ENCODE measurements at places on chromosomes 3 and 15. TPM values are rescaled to one million over a fixed set of nuclear protein-coding genes. Genes with fewer than 3 reads are reported as not detected.

The GOLGA8R gene
- 2.2 TPM for total RNA-seq

DNA sequence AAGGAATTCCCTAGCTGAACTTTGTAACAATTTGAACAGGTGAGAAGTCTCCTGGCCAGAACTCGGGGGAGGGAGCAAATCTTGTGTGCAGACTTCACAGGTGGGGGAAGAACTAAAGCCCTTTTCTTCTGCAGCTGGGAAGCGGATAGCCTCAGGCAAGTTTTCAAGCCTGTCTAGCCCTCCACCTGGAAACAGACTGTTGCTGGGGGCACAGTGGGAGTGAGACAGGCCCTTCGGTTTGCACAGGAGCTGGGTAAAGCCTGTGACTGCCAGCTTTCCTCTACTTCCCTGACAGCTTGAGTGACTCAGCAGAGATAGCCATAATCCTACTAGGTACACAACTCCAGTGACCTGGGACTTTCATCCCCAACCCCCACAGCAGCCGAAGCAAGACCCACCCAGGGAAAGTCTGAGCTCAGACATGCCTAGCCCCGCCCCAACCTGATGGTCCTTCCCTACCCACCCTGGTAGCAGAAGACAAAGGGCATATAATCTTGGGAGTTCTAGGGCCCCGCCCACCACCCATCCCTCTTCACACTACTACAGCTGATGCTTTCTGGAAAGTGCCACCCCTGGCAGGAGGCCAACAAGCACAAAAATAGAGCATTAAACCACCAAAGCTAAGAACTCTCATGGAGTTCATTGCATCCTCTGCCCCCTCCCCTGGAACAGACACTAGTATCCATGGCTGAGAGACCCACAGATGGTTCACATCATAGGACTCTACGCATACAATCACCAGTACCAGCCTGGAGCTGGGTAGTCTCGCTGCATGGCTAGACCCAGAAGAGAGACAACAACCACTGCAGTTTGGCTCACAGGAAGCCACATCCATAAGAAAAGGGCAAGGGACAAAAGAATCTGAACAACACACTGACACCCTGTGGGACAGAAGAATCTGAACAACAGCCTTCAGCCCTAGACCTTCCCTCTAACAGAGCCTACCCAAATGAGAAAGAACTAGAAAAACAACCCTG, 479.0 kb downstream of the RAP2B start:
- no peaks in the 10 kb centered on the region for H3K36me3 ChIP-seq
- no peak overlapping the region for H3K4me3 ChIP-seq
- no peaks in the 10 kb centered on the region for H3K27me3 ChIP-seq
- DNase-seq: no peak
- H3K27ac ChIP-seq: no peak overlapping the region
- H3K4me1 ChIP-seq: no peaks in the 10 kb centered on the region

The CHL1 gene
- total RNA-seq: not detected

DNA sequence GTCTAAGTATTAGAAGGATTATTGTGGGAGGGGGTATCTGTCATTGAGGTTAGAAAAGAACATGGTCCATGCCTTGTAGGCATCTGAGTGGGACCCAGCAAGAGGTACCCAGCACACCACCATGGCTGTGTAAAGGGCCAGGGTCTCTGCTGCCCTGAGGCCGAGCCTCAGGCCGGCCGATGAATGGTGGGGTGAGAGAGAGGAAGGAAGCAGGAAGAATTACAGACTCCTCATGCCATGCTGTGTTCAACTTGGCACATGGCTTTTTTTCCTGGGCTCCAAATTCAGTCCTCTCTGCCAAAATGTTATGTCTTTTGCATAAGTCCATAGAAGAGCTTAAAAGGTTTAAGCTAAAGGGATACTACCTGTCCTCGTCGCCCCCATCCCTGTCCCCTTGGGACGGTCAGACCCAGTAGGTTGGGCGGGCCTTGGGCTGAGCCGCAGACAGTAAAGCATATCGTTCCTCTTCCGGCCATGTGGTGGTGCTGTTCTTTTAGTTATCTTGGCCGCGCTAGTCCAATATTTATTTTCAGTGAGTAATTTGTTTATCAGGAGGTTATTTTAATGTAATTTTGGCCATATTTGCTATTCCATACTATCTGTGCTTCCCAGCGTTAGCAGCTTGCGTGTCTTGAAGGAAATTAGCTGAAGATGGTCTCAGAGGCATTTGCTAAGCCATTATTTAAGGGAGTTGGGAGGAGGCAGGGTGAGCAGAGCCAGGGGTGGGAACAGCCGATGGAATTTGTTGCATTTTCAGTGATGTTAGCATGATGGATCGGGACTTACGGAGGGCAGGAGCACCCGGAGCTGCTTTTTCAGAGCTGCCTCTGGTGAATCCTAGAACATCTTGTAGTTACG, 152.4 kb downstream of the AGBL1 start:
- H3K4me3 ChIP-seq: no peak overlapping the region
- H3K4me1 ChIP-seq: no peaks in the 10 kb centered on the region
- H3K36me3 ChIP-seq: no peaks in the 10 kb centered on the region
- no peak for DNase-seq

The GOLGA8J gene
- total RNA-seq: not detected

- H3K27ac ChIP-seq: no peak overlapping the region
- no peak overlapping the region for H3K4me3 ChIP-seq
- no peaks in the 10 kb centered on the region for H3K36me3 ChIP-seq
- H3K4me1 ChIP-seq: peaks cover 28% of the 10 kb centered on the region
- no peaks in the 10 kb centered on the region for H3K27me3 ChIP-seq
Observed at GRCh38 chr15:83200162-83200561, 7.5 kb downstream of the HDGFL3 start.

DNA sequence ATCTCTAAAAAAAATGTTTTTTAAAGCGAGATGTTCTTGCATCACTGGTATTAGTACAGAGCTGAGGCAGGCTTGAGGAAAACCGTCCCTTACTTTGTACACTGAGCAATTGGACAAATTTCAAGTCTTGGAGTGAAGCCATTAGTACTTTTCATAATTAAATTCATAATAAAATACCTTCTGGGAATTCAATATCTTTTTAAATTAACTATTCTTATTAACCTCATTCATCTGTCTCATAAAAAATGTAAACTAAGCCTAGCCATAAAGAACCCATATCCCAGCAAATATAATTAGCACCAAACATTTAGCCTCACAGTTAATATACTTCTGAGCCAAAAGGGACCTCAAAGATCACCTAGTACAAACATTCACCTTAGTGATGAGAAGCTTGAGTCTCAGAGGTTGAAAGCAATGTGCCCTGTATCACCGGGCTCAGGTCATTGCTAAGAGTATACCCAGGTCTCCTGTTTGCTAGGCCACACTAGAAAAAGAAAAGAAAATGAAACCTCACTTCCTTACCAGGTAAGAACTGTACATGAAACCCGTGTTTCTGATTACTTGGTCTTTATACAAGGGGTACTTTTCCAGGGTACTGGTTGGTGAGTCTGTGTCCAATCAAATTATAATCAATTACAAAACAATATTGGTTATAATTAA, 192.5 kb downstream of the ADAMTS9 start:
- H3K4me1 ChIP-seq: no peaks in the 10 kb centered on the region
- H3K27me3 ChIP-seq: peaks cover 41% of the 10 kb centered on the region
- no peak overlapping the region for H3K27ac ChIP-seq
- no peaks in the 10 kb centered on the region for H3K36me3 ChIP-seq
- H3K4me3 ChIP-seq: no peak overlapping the region
- no peak for DNase-seq

- H3K27me3 ChIP-seq: no peaks in the 10 kb centered on the region
- H3K4me1 ChIP-seq: peaks cover 23% of the 10 kb centered on the region
- H3K36me3 ChIP-seq: no peaks in the 10 kb centered on the region
- no peak for DNase-seq
Observed at GRCh38 chr3:62024882-62025281, 348.5 kb downstream of the FEZF2 start.
